ENCODE measurements at places on chromosomes 7 and 10.

DNA sequence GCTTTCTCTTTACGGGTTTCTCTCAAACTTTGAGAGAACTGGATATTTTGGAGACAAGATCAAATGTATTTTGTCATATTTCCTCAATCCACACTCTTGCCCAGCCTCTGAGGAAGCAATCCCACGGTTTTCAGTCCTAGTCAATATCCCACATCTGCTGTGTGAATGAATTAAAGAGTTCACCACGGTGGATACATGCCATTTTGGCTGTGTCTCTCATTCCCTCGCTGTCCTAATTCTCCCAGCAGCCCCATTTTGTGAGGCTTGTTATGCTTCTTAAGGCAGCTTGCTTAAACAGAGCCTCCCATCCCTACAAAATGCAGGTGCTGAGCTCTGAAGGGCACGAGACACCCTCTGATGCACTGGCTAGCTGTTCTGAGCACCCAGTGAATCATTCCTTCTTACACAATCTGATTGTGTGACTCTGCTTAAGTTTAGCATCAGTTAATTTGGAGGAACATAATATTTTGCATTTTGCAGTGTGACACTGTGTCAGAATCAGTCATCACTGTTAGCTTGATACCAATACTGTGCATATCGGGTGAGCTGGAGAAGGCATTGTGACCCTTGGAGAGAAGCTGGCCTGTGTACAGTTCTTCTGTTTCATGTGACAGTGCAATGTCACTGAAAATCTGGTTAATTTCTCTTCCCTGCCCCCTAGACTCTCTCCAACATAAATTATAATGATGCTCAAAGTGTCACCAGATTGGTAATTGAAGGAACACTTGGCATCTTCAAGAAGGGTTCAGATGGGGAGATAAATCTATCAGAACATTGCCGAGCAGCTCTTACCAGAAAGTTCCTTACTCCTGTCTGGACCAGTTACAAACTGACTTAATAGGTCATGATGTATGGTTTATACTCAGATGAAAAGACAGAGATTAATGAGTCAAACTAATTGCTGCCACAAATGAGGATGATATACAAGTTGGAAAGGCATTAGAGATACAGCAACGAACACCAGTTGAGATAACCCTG lies 103.7 kb upstream of the AOAH start:
- no peak for DNase-seq

GRCh38 chr10:2282202-2282601 lies 544.9 kb upstream of the ADARB2 start:
- DNase-seq: no peak

DNA sequence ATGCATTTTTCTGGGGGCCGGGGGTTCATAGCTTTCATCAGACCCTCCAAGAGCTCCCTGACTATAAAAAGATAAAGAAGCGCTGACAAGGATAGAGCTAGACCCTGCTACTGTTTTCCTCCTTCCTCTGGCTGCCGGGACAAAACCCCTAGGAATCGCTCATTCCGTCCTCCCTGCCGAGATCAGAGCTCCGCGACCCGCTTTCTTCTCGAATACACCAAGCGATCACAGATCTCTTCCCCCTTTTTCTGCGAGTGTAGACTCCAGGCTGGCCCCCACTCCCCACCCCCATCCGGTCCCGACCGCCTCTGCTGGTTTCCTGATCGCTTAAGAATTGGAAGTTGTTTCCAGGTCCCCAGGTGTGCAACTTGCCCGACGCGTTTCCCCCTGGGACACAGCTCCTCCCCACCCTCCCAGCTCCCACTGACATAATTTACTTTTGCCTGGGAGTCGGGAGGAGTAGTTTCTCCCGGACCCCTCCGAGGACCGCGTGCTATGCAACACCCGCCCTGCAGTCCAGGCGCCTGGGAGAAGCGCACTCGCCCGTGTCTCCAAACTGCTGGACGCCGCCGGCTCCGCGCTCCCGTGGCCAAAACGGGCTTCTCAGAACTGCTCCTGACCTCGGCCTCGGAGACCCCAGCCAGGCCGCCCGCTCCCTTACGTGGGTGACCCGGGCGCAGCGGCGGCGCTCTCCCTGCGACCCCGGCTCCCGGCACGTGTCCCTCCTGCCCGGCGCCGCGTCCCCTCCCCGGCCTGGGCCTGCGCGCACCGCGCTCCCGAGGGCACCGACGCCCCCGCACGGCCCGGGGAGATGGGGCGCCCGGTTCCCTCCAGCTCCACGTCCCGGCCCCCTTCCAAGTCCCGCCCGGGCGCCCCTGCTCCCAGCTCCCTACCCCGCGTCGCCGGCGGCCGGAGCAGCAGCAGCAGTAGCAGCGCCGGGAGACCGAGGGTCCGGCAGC lies 552 bp downstream of the IL15RA start:
- no peak for DNase-seq

GRCh38 chr7:3301831-3302618 lies 973 bp downstream of the SDK1 start:
- DNase-seq: no peak

DNA sequence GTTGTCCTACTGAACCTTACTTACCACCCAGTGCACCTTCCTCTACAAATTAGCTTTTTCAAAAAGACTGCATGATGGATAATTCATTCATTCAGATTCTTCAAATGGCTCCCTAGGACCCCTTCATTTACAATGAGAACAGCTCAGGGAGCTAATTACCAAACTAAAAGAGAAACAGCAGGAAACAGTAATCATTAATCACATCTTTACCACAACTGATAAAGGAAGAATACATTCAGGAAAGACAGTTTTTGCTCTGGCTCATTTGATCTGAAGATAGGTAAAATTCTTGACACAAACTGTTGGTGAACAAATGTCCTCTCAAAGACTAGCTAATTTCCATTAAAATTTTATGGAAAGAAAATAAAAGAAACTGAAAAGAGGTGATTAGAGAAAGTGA lies 1652.7 kb upstream of the LRRTM3 start:
- DNase-seq: no peak
